Progenitor cell of endocrine pancreas (in vitro differentiated cells): ENCODE measurements at places on chromosomes 6 and 20.

DNA sequence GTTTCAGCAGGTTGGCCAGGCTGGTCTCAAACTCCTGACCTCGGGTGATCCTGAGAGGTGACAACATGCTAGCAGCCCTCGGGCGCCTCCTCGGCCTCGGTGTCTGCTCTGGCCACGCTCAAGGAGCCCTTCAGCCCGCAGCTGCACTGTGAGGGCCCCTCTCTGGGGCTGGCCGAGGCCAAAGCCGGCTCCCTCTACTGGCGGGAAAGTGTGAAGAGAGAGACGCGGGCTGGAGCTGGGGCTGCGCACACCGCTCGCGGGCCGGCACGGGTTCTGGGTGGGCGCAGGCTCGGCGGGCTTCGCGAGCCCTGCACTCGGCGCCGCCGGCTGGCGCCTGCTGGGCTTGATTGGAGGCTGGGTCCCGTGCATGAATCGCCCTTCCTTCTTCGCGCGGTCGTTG lies 80.8 kb upstream of the RBM24 start:
- no peak for DNase-seq
- no peak overlapping the region for H3K27ac ChIP-seq
- no peaks in the 10 kb centered on the region for H3K4me1 ChIP-seq
- peaks cover 3% of the 10 kb centered on the region for H3K27me3 ChIP-seq

DNA sequence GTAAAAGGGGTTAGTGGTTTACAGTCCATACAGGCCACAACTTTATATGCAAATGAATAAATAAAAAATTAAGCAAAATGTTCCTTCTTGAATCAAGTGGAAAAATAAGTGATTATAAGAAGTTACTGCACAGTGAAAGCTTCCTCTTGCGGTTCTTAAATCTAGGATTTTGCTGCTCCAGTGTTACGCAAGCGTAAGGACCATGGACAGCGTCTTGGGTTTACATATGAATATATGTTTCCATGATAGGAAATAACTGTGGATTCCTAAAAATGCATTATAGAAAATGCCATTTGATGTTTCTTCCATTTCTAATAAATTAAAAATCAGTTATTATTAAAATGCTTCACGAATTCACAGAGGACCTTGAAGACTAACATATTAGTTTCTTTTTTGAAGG lies 176.6 kb upstream of the POU3F2 start:
- H3K36me3 ChIP-seq, result no peaks in the 10 kb centered on the region
- DNase-seq, result peak; percentile 51
- no peak overlapping the region for H3K4me3 ChIP-seq
- no peak overlapping the region for H3K27ac ChIP-seq

- H3K27ac ChIP-seq, result no peak overlapping the region
- H3K27me3 ChIP-seq, result no peaks in the 10 kb centered on the region
- no peaks in the 10 kb centered on the region for H3K36me3 ChIP-seq
- no peak for DNase-seq
- no peak overlapping the region for H3K4me3 ChIP-seq
Measured at GRCh38 chr6:105941621-105942412, 144.3 kb upstream of the PRDM1 start.

DNA sequence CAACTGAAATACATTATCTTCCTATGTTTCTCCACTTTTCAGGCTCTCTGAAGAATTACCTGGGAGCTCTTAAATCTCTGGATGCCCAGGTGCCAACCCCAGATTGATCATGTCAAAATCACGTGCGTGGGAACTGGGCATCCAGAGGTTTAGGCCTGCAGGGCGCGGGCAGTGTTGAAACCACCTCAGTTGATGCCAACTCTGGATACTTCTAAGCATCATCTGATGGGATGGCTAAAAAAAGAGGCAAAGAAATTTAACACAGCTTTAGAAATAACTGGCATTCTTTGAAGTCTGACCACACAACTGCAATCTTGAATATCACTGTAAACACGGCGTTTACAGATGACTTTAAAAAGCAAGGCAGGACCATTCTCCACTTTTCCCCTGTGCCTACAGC lies 41.9 kb downstream of the PTGIS start:
- H3K4me3 ChIP-seq, result no peak overlapping the region
- peaks cover 14% of the 10 kb centered on the region for H3K36me3 ChIP-seq
- H3K27me3 ChIP-seq, result no peaks in the 10 kb centered on the region

- no peaks in the 10 kb centered on the region for H3K27me3 ChIP-seq
- DNase-seq, result no peak
Measured at GRCh38 chr6:105015482-105015881, 58.6 kb downstream of the LIN28B start.

DNA sequence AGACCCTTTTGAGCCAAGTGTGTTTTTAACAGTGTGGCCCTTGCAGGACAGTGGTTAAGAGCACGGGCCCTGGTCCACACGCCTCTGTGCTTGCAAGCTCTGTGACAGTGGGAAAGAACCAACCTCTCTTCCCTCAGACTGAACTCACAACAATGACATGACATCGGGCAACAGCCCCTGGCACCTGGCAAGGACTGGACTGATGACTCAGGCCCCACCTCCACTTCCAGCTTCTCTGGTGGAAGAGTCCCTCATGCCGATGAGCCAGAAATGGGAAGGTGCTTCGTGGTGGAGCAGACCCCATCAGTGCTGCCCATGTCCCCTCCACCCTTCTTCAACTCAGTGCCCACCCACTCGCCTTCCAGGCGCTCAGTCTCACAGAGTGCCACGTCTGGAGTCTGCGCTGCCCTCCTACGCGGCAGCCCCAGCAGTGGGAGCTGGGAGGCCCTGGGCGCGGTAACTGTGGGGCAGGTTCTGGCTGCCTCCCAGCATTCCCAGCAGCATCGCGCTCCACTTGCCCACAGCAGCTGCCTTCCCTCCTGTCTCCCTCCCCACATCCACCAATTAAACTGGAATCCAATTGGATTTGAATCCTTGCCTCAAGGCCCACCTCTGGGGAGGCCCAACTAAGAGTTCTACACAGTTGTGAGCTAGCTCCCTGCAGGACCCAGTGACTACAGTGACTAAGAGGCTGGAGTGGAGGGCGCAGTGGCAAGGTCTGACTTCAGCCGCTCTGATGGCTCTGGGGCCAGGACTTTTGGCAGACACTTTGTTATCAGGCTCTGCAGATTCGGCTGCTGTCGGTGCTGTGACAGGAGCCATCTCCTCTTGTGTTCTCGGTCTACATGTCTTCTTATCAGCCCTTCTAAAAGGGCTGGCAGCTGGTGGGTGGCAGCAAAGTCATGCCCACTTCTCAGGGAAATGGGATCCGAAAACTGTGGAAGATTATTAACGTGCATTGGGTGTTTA lies 156.8 kb upstream of the MLN start:
- H3K4me1 ChIP-seq, result no peaks in the 10 kb centered on the region
- no peak overlapping the region for H3K27ac ChIP-seq
- no peak for DNase-seq
- peaks cover 28% of the 10 kb centered on the region for H3K27me3 ChIP-seq
- H3K36me3 ChIP-seq, result no peaks in the 10 kb centered on the region

DNA sequence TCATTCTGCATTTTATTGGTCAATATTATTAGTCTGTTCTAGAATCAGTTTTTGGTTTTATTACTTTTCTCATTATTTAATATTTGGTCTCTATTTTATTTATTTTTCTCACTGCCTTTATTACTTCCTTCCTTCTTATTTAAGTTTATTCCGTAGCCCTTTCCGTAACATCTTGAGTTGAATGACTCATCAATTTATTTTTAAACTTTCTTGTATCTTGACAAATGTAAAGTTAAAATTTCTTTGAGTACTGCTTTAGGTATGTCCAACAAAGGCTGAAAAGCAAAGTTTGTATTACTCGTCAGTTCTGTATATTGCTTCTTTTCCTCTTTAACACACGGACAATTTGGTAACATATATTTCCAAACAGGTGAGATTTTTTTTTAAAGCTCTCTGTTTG lies 192.0 kb downstream of the CD109 start:
- no peaks in the 10 kb centered on the region for H3K4me1 ChIP-seq
- H3K27ac ChIP-seq, result no peak overlapping the region
- DNase-seq, result no peak
- H3K36me3 ChIP-seq, result no peaks in the 10 kb centered on the region

DNA sequence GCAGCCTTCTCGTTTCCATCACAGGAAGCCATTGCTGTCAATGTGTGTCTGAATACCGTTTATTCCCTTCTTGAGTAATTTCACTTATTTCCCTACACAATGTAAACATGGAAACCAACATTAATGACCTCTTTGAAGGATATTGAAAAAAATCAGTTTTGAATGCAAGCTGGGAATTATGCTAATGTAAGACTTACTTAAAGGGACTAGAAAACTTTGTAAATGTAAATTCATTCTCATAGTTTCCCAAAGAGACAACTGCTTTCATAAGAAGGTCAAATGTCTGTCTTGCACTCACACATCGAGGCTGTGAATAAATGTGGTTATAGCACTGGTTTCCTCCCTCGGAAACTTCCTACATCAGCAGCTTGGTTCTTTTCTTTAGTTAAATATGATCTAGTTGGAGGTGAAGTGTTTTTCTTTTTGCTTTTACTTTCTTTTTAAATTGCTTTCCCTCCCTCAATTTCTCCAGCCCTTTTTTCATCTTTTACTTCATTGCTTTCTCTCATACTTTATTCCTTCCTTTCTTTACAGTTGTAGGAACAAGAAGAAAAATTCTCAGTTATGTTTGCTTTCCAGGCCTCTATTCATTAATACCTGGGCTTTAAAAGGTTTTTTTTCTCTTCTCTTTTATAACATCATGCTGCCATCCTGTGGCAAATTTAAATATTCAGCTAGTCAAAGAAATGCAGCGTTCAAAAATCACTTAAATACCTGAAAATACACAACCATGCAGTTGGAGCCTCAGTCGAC lies 108.3 kb downstream of the TNFAIP3 start:
- no peaks in the 10 kb centered on the region for H3K36me3 ChIP-seq

DNA sequence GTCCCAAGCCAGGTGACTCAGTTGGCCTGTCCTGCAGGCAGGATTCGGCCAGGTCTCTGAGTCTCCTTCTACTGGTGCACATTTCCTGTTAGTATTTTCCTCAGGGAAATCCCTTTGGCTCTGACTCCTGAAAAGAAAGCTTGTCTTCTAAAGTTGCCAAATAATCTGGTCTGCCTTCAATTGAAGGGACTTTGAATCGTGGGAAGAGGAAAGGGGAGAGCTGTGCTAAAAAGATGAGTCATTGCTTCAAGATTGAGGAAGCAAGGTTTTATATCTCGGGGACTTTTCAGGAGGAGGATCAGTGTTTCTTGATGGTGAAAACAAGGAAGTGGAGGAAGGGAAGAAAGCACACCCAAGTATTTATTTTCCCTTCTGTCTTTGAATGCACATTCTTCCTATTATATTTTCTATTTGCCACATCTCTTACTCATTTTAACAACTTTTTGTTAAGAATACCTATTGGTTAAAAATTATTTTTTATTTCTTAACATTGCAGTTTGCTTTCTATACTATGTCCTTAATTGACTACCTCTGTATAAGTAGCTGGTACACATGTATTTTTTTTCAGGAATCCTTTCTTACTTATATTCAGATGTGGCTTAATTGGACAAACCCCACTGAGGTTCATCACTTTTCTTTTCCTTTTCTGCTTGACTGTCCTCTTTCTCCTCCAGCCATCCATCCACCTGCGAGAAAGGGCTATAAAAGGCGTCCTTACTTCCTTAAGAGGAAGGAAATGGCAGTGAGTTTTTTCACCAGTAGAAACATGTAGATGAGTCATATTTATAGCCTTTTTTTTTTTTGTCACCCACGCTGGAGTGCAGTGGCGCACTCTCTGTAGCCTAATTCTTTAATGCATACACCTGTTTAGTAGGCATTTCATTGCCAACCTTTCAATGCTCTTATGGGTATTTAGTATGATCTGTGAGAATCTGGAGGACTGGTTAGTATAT lies 15.0 kb upstream of the IFNGR1 start:
- H3K4me3 ChIP-seq, result no peak overlapping the region
- no peaks in the 10 kb centered on the region for H3K36me3 ChIP-seq
- no peak for DNase-seq
- H3K4me1 ChIP-seq, result no peaks in the 10 kb centered on the region
- no peak overlapping the region for H3K27ac ChIP-seq
- H3K27me3 ChIP-seq, result no peaks in the 10 kb centered on the region

DNA sequence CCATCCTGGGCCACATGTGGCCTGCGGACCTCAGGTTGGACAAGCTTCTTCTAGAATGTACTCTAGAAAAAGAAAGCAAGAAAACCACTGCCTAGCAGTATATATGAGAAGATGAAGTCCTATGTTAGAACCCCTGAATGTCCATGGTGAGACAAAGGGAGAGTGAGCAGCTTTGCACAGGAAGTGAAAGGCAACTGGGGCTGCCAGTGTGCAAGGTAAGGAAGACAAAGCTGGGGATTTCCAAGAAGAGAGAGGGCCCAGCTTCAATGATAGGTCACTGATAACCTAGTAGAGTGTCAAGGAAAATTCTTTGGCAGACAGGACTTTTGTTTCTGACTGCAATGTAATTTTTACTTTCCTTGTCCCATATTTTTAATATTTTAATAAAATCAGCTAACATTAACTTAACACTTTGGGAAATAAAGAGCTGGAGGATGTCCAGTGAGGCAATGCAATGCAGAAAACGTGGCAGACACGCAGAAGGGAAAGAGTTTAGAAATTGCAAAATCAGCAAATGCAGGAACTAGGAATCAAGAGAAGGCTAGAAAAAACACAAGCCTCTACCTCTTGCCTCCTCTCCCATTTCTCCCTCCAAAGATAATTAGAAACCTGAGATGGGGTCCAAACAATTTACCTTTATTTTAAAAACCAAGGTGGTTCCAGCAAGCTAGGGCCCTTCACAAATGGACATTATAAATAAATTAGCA lies 47.4 kb downstream of the CYP39A1 start:
- H3K4me1 ChIP-seq, result no peaks in the 10 kb centered on the region
- DNase-seq, result no peak

DNA sequence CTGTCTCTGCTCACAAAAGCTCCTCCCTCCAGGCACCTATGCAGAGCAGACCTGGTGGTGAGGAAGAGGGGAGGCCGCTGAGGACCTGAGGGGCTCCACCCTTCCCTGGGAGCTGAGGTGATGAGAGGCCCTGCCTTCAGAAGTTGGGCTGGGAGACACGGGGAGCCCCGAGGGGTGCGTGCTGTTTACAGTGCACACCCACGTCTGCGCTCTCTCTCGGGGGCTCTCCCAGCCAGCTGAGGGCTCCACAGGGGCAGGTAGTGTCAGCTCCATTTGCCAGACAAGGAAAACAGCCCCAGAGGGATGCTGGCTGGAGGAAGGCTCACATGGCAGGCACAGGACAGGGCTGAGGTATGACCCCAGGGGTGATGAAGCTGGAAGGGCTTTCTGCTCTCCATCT lies 13.5 kb upstream of the NOL4L start:
- no peaks in the 10 kb centered on the region for H3K4me1 ChIP-seq
- H3K27ac ChIP-seq, result peak overlapping the region; percentile 38
- no peak overlapping the region for H3K4me3 ChIP-seq
- DNase-seq, result no peak
- H3K27me3 ChIP-seq, result peaks cover 25% of the 10 kb centered on the region
